ENCODE measurements at places on chromosomes 2 and 18. TPM values are rescaled to one million over a fixed set of nuclear protein-coding genes. Genes with fewer than 3 reads are reported as not detected.

GRCh38 chr18:58823412-58823811 is 41.3 kb upstream of the ZNF532 start:
- no peak for DNase-seq

- no peak for DNase-seq
Observed at GRCh38 chr2:123624816-123625215, 400.3 kb upstream of the CNTNAP5 start.

GRCh38 chr2:182870227-182870626 is 3.8 kb upstream of the FRZB start:
- DNase-seq: peak; percentile 22

- DNase-seq: no peak
Observed at GRCh38 chr2:26905341-26906198, 57.6 kb downstream of the DPYSL5 start.

GRCh38 chr2:85303780-85304531 is 23.8 kb downstream of the TGOLN2 start:
- no peak for DNase-seq

GRCh38 chr2:207512356-207512755 is 17.4 kb upstream of the CREB1 start:
- no peak for DNase-seq

Gene GCA
- 31.4 TPM for total RNA-seq

DNA sequence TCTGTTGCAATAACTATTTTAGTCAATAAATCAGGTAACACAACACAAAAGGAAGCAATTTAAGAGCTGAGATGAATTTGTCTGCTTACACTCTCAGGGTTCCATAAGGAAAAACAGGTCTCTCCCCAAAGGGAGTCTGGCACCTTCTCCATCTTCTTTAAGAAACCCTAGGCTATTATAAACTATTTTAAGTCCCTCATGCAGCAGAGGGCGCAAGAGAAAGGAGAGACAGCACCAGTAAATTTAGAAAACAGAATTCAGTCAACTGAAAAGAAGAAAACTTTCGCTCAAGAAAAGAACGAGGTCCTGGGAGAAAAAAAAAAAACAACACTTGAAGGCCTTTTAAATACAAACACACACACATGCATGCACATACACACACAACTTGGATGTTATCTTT is 19.1 kb downstream of the SULT1C4 start:
- DNase-seq: peak; percentile 54

Data from M059J (cell line).